ENCODE measurements at places on chromosomes 13 and 19.

DNA sequence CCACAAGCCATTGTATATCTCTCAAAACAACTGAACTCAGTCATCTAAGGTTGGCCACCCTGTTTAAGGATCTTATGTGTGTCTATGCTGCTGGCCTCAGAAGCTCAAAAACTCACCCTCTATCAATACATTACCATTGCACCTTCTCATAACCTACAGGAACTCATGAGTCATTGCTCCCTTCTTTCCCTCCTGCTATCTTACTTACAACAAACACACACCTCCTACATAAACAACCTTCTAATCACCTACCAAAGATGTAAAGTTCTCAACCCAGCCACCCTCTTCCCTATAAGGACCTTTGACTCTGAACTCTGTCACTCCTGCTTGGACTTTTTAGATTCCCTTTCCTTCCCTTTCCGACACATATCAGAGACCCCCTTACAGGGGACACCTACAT is 13.3 kb upstream of the ZSCAN4 start:
- no peak for DNase-seq

DNA sequence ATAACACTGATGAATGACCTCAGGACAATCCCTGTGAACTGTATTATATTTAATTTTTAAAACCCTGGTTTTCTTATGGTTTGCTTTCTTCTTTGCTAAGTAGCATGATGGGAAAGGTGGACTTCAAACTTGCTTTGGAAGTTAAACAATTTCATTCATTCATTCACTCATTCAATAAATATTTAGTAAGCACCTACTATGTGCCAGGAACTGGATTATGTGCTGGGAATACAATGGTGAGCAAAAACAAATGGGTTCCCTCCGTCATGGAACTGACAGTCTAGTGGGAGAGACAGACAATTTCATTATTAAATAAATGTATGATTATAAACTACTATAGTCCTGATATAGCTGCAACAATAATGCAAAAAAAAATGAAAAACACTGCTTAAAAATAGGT is 70.3 kb downstream of the USP12 start:
- no peak for DNase-seq

DNA sequence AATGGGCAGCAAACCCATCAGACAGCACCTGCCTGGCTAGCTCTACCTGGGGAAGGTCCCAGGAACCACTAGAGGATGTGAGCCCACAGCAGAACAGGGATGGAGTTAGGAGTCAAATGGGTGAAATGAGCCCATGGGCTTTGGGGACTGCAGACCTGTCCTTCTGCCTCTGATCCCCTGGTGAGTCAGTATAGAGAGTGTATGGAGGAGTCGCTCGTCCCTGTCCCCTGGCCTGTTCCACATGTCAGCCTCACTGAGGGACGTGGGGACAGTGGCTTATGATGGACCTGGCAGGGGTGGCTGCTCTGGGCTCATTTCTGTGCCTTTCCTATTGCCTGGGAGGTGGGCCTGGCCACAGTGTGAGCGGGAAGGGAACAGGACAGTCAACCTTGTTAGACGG is 4.0 kb downstream of the CEACAM1 start:
- no peak for DNase-seq

- DNase-seq = no peak
Measured at GRCh38 chr19:41860419-41861115, 512 bp downstream of the RPS19 start.

- no peak for DNase-seq
Measured at GRCh38 chr19:35279985-35280821, 2.1 kb upstream of the HAMP start.

GRCh38 chr13:51292000-51292565 is 47.4 kb upstream of the SERPINE3 start:
- DNase-seq = no peak

GRCh38 chr13:19737844-19738557 is 44.7 kb downstream of the PSPC1 start:
- DNase-seq = no peak

GRCh38 chr19:18117364-18117691 is 19.8 kb downstream of the MAST3 start:
- no peak for DNase-seq

GRCh38 chr13:104737713-104738112 is 1671.5 kb upstream of the SLC10A2 start:
- no peak for DNase-seq

GRCh38 chr13:27641711-27642502 is 20.2 kb downstream of the POLR1D start:
- no peak for DNase-seq

DNA sequence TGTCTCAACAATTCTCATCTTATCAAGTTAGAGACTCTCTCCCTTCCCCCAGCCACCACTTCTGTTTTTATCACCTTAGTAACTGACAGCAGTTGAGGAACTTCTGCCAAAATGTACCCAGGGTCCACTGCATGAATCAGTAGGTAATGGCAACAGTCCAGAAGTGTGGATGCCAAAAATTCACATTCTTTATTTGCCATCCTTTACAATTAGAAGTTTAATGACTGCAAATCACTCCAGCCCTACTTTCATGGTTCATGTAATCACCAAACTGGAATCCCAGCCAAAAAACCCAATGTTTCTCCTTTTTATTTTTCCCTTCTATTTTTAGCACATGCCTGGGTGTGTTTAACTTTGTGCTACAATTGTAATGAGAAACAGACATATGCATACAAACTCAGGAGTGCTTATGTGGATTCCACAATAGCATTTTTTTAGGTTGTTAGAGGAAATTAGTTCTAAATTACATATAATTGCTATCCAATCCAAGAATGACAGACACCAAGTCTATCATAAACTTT is 243.5 kb downstream of the RGCC start:
- no peak for DNase-seq

- DNase-seq = no peak
Measured at GRCh38 chr13:50292081-50292480, 276.8 kb downstream of the KCNRG start.

GRCh38 chr13:100790405-100790804 is 115.8 kb upstream of the TMTC4 start:
- no peak for DNase-seq

- DNase-seq = no peak
Measured at GRCh38 chr19:810077-810855, 11.5 kb downstream of the PLPPR3 start.

DNA sequence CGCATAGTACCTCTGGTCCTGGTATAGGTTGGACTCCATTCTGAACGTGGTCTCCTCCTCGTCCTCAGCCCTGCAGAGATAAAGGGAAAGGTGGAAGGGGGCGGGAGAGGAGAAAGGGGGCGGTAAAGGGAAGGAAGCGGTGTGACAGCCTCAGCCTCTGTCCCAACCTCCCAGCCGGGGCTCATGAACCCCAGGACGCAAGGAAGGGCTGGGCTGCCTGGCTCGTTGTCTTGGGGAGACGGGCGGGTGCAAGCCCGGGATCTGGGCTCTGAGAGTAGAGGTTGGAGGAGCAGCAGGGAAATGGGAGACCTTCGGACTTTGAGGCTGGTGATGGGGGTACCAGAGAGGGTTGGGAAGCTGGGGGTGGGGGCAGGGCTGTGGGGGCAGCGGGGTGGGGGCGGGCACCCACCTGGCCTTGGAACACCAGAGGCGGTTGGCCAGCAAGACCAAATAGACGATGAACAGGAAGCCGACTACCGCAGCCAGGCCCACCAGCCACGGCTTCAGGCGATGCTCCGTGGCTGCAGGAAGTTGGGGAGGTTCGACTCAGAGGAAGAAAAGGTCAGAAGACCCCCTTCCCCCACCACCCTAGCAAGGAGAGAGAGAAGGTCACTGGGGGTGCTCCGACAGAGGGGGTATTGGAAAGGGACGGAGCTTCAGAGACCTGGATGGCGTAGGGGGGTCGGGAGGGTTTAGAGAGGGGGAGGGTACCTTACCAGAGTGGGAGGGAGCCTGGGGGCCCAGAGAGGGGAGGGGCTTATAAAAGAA is 1.7 kb downstream of the SMIM24 start:
- DNase-seq = no peak

- no peak for DNase-seq
Measured at GRCh38 chr19:556611-557382, 12.9 kb downstream of the GZMM start.

DNA sequence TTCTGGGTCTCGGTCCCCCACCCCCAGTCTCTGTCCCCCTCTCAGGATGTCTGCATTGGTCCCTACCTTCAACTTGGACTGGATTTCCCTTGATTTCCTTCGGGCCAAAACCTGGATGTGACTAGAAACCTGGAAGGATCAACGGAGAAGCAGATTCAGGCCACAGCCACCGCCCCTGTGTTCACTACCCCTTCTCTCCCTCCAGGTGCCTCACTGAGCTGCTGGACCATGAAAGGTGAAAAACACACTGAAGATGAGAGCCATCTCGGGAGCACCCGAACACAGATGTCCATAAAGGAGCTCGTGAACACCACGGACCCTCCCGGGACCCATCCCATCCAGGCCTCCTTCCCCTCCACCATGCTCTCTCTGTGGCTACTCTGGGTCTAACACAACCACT is 5.0 kb downstream of the TEAD2 start:
- DNase-seq = no peak

GRCh38 chr13:99357131-99357596 is 50.0 kb upstream of the GPR183 start:
- DNase-seq = no peak

DNA sequence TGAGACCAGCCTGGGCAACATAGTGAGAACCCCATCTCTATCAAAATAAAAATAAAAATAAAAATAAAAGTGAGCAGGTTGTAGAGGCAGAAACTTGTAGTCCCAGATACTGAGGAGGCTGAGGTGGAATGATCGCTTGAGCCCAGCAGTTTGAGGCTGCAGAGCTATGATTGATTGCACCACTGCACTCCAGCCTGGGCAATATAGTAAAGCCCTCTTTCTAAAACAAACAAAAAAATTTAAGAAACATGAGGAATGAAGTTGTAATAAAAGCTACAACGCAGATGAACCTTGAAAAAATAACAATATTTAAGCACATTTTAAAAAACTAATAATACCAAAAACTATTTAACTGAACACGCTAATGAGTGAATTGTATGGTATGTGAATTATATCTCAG is 919.3 kb downstream of the UQCRFS1 start:
- no peak for DNase-seq

- peak; percentile 34 for DNase-seq
Measured at GRCh38 chr13:43787518-43787891, 733 bp upstream of the ENOX1 start.

DNA sequence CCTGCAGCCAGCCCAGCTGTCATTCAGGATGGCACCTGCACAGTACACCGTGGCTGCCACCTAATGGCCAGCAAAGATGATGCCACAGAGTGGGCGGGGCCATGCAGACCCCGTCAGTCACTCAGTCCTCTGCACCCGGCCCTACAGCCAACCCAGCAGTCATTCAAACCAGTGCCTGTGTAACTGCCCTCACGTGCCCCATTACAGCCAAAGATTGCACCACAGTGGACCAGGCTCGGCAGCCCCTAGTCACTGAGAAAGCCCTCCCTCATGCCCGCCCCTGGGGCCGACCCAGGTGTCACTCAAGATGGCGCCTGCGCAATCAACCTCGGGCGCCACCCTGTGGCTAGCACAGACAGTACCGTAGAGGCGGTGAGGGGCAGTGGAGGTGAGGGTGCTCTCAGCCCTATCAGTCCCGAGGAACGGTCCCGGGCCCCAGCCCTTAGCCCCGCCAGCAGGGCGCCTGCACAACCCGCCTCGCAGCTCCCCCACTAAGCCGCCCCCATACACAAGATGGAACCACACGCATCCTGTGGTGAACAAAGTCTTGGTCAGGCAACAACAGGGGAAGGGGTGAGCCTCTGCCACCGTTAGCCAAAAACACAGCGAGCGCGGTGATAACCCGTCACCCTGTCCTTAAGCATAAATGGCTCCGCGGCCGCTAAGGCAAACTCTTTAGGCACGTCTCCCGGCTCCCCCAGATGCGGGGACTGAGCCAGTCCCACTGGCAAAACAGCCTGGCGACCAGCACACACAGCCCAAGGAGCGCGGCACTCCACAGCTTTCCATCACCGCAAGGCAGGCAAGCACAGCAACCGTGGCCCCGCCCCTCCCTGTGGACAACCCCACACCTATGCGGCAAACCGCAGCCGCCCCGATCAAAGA is 2.3 kb downstream of the PEG3 start:
- peak; percentile 85 for DNase-seq

- no peak for DNase-seq
Measured at GRCh38 chr19:42120276-42120980, 11.8 kb downstream of the POU2F2 start.

- DNase-seq = no peak
Measured at GRCh38 chr13:24700539-24700938, 20.3 kb downstream of the ATP12A start.

DNA sequence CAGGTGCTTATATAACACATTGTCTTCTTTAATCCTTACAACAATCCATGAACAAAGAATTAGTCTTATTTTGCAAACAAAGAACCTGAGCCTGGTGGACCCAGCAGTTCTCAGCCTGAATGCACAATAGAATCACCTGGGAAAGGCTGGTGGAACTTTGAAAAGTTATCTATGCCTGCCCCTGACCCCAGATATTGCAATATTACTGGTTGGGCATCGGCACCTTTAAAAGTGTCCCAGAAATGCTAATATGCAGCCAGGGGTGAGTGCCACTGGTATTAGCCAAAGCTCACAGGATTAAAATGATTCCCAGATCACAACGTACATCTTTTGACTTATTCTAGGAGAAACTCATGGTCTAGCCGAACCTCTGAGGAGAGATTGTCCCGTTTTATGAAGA is 268.8 kb downstream of the KLF5 start:
- no peak for DNase-seq

DNA sequence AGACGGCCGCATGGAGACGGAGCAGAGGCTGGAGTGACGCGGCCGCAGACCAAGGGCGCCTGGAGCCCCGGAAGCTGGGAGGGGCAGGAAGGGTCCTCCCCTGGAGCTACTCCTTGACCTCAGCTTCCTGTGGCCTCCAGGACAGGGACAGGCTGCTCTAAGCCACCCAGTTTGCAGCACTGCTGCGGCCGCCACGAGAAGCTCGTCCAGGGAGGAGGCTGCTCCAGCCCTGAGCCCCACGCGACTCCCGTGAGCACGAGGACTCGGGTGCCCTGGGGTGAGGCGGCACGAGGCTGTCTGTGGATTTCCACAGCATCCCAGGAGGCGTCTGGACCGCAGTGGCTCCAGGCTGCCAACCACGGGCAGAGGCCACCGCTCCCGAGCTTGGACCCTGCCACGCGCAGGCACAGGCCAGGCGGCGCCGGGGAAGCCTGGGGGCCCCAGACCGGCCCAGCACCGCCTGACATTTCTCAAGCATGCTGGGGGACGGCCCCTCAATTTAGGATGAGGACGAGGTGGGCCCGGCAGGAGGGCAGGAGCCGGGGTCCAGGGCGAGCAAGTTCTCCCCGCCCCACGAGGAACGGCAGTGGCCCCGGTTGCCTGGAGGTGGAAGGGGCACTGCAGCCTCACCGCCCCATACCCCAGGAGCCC is 10.7 kb downstream of the SBNO2 start:
- no peak for DNase-seq
